ENCODE measurements at places on chromosomes 5 and 9.

GRCh38 chr9:104872656-104873488 is 55.1 kb downstream of the ABCA1 start:
- DNase-seq: no peak

GRCh38 chr9:123062351-123063176 is 29.1 kb downstream of the GPR21 start:
- no peak for DNase-seq

DNA sequence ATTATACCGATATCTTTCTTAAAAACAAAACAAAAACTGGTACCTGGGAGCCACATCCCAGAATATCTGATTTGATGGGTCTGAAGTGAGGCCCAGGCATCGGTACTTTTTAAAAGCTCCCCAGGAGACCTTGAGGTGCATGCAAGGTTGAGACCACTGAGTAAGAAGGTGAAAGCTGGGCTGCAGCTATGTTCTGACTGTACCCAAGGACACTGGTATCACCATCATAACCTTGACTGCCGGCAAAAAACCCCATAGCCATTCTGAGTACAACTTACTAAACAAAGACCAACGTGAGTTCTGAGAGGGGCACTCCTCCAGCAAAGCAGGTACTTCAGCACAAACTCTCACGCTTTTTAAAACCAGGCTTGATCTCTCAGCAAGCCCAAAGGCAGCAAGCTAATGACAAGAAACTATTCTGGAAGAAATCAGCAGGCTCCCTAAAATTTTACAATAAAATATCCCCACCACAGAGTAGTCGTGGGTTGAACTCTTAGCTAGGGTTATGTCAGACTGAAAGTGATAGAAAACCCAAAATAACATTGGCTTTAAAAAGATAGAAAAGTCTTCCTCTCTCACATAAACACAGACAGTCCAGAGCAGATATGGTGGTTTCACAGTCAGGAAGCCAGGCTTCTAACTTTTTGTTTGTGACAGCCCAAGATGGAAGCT is 263.9 kb downstream of the SAXO1 start:
- DNase-seq: no peak

GRCh38 chr9:93473411-93473810 is 20.0 kb upstream of the FAM120AOS start:
- DNase-seq: no peak

DNA sequence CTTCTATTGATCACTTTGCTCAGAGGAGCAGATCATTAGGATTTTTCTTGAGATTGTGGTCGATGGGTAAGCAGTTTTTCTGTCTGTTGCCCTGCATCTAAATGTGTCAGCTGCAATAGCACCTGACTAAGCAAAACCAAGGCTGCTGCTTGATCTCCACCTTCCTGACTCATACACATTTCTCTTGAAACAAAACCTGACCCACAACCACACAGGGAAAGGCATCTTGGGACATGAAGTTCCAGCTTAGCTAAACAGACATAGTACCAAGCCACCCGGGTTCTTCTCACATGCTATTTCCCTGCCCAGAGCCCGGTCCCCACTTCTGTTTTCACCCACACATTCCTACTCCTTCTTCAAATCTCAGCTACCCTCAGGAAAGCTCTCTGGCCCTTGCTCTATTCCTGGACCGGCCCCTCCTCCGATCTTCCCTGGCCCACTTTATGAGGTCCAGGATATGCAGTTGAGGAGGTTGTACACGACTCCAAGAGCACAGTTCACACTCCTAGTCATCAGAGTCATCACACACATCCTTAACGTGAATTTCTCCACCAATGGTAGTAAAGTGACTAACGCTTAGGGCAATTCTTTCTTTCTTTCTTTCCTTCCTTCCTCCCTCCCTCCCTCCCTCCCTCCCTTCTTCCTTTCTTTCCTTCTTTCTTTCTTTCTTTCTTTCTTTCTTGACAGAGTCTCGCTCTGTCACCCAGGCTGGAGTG is 16.0 kb upstream of the ZBTB43 start:
- no peak for DNase-seq
